Skin of body (tissue), 3 donors: ENCODE measurements at places on chromosomes 7 and 10. TPM values are rescaled to one million over a fixed set of nuclear protein-coding genes. Genes with fewer than 3 reads are reported as not detected.

DNA sequence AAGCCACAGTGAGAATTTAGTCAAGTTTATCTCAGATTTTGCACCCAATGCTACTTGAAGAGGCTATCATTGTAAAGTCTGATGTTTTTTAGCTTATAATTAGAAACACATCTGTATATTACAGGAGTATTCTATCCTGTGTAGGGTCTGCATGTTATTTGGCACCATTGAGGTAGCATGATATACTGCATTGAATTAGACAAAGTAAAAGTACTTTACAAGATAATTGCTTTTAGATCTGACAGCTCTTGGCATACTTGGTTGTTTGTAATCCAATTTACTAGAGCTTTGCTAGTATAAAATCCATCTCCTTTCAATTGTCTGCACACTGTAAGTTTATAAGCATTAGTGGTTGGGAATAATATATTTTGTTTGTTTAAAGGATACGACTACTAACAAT is 714.3 kb downstream of the ANKRD7 start:
- no peak for DNase-seq

DNA sequence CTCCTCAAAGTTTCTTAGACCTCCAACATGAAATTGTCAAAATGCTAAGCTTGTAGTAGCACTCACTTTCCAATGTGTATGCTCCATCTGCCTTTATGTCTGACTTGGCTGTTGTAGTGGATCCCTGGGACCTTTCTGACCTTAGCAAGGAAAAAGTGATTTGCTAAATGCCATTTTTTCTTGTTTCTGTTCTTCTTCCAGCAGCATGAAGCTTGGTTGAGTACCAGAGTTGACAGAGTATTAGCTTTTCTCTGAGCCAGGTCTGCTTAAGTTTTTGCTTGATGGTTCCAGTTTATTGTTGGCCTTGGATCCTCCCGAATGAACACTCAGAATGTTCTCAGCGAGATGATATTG is 168.7 kb downstream of the SND1 start:
- DNase-seq: no peak

GRCh38 chr10:124731551-124731950 is 12.6 kb downstream of the FAM53B start:
- no peak for DNase-seq

DNA sequence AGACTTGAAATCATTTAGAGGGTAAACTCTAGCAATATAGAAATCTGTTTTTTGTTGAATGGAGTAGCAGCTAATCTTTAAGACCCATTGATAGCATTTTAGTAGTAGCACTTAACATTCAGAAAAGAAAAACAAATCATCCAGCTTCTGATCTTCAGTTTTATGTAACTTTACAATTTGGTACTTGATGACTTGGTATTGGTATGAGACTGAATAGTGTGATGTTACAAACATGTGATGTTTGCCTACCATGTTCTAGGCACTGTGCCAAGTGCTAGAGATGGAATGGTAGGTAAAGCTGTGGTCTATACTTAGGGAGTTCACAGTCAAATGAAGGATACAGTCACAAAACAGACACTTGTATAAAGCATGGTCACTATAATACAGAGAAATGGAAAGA is 21.3 kb downstream of the ZEB1 start:
- DNase-seq: no peak

- no peak for DNase-seq
Observed at GRCh38 chr7:35546691-35547429, 148.1 kb downstream of the HERPUD2 start.

The PVRIG gene
- total RNA-seq: not detected
